ENCODE measurements at places on chromosomes 7 and 10. TPM values are rescaled to one million over a fixed set of nuclear protein-coding genes. Genes with fewer than 3 reads are reported as not detected.

Gene GPR158
- not detected for total RNA-seq

Gene MDH2
- 161 TPM for total RNA-seq

Gene GHRHR
- total RNA-seq: not detected

Gene DGKI
- total RNA-seq: 0.91 TPM

Gene IKZF1
- total RNA-seq: 404 TPM

Gene SH2D4B
- 0.13 TPM for total RNA-seq

DNA sequence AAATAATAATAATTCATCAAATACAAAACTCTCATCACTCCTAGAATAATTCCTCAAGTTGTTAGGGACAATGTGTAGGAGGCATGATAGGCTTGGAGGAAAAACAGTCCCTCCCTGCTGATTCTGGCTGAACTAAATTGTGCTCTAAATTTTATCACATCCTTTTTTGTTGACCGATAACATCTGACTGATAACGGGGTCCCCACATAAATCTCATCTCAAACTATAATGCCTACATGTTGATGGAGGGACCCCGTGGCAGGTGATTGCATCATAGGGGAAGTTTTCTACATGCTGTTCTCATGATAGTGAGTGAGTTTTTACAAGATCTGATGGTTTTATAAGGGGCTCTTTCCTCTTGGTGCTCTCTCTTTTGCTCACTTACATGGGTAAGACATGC is 1043.5 kb upstream of the SORCS1 start:
- DNase-seq: no peak

DNA sequence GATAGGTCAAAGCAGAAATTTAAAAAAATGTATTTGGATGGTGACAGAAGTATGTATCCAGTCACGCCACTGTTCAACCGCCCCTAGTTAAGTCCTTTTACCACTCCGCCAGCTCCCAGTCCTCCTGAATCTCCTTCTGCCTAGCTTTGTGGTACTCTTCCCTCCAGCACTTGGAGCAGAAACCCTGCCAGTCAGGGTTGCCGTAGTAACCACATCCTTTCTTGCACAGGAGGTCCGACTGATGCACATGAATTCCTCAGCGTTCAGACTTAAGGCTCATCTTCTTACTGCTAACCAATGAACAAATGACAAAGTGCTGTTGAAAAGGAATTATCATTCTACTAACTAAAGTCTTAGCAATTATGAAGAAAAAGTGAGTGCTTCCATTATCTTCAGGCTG is 175.3 kb upstream of the KCTD7 start:
- DNase-seq: no peak

GRCh38 chr10:130028465-130028819 is 64.4 kb upstream of the EBF3 start:
- no peak for DNase-seq

- no peak for DNase-seq
Measured at GRCh38 chr10:125123476-125124114, 36.8 kb downstream of the CTBP2 start.

GRCh38 chr10:45421221-45422097 is 47.4 kb downstream of the ALOX5 start:
- peak; percentile 64 for DNase-seq

GRCh38 chr7:66639773-66640172 is 11.1 kb downstream of the KCTD7 start:
- no peak for DNase-seq

DNA sequence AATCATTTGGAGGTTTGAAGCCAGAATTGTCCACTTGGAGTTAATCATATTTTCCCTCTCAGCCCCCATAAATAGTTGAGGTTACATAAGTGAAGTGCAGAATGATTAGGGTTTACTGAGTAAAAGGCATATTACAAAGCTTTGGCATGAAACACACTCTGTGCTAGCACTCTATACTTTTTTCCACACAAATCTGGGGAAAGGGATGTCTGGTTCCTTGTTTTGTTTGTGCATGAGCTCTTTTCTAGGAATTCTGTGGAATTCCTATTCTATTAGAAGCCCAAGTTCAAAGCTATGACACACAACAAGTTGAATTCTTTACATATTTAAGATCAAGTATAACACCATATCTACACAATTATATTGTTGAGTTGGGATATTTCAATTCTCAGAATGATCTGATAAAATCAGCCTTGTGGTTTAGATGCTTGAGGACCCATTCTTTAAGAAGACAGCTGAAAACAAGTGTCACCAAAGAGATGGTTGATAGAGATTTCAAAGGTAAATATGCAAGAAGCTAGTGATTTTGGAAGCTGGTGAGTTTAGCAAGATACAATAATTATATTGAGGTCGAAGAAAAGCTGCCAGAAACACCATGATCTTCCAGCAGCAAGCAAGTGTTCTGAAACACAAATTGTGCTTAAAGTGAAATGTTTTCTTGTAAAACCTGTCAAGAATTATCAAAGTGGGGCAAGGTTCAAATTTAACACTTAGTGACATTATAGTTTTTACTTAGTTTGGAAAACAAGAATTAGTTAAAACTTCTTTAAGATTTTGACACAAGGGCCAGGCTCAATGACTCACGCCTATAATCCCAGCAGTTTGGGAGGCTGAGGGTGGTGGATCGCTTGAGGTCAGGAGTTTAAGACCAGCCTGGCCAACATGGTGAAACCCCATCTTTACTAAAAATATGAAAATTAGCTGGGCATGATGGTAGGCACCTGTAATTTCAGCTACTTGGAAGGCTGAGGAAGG is 122.6 kb downstream of the INHBA start:
- no peak for DNase-seq

DNA sequence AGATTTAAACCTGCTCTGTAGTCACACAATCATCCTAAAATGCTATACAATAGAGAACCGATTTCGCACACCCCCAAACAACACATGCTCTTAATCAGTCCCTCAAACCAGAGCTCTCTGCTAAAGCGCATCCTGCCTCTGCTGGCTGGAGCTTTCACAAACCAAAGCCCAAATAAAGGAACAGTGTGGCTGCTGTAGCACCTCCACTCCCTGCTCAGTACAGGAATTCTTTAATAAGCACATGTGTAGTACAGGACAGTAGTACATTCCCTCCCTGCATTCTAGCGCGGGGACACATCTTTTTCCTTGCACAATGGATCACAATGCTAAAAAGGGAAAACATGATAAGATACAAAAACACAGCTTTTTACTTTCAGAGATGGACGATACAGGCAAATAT is 684.6 kb downstream of the MAGI2 start:
- no peak for DNase-seq

- DNase-seq: no peak
Measured at GRCh38 chr10:88466786-88467185, 116.3 kb downstream of the RNLS start.

GRCh38 chr7:17725821-17726220 is 214.5 kb downstream of the SNX13 start:
- no peak for DNase-seq

DNA sequence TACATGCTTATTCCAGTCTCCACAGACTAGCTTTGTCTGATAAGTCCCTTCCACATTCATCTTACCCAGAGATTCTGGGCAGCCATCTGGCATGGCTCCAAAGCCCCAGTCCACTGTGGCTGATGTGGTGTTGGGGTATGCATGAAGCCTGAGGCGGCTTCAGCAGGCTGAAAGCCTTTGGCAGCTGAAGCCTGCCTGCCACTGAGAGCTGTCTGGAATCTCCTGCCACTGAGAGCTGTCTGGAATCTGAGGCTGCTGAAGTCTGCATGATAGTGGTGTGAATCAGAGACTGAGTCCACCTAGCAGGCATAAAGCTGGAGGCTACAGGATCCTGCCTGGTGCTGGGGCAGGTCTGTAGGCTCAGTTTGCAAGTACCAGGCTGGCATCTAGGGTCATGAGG is 87.1 kb downstream of the DYNC1I1 start:
- DNase-seq: no peak

DNA sequence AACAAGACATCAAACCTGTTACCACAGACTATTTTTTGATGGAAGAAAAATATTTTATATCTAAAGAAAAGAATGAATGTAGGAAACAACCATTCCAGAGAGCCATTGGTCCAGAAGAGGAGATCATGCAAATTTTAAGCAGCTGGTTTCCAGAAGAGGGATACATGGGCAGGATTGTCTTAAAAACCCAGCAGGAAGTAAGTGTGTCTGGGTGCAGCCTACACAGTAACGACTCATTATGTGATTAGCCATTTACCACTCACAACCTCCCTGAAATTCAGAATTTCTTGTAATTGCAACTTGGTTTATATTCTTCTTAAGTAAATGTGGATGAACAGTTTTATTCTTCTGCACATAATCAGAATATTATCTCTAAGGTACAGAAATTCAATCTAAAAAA is 46.2 kb downstream of the NOC3L start:
- no peak for DNase-seq

DNA sequence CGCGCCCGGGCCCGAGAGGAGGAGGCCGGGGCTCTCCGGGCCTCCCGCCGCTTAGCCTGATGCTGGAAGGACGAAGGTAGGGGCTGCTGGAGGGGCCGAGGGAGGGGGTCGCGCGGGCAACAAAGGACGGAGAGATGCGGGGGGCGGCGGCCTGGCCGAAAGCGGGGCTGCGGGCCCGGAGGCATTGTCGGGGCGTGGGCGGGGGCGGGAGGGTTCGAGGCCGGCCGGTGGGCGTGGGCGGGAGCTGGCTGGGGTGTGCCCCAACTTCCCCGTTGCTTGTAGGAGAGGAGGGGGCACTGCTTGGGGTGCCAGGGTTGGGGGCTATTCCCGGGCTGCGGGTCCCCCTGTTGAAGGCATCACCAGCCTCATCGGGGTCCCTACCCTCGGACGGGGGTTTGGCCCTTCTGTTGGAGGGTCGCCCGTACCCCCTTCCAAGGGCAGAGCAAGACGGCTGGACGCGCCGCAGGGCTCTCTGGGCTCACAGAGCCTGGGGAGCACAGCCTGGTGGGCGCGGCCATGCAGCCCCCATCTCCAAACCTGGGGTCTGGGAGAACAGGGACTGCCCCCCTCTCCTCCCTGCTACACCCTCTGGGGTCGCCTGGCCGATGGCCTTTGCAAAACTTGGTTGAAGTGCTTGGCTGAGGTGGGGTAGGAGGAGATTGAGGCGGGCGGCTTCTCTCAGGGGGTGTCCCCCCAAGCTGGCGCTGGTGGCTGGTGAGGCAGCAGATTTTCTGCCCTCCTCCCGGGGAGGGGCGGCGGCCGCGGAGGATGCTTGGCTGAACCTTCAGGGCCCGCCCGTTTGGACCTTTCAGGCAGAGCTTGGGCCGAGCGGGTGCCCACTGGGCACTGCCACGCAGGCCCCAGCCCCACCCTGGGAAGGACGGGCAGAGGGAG is 699 bp downstream of the CLIP2 start:
- no peak for DNase-seq

DNA sequence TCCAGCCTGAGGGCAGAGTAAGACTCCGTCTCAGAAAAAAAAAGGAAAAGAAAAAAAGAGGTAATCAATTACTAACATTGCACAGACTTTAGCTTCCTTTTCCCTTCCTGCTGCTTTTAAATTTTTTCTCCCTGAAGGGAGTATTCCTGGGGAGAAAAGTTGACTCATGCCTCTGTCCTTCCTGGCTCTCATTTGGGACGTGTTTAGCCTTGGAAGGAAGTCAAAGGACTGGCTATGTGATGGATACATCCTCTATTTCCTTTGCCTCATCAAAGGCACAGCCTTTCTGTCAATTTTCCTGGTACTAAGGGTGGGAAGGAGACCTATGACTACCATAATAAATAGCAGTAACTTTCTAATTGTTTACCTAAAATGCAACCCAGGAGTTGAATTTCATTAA is 77.6 kb downstream of the ITGA8 start:
- DNase-seq: no peak

DNA sequence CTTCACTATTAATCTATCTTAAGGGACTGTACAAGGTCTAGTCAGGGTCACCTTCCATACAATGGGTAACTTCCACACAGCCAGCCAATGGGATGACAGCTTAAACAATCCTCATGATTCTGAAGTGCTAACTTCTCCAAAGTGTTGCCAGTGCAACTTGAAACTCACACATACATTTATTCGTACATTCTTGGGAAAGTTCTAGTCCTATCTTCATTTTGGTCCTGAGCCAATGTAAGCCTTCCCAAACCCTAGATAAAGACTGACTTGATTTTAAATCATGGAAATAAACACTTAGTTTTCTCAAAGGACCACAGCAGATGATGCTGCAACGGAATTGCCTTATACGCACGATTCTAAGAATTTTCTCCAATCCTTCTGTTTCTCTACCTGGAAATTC is 117.5 kb upstream of the COL1A2 start:
- no peak for DNase-seq

DNA sequence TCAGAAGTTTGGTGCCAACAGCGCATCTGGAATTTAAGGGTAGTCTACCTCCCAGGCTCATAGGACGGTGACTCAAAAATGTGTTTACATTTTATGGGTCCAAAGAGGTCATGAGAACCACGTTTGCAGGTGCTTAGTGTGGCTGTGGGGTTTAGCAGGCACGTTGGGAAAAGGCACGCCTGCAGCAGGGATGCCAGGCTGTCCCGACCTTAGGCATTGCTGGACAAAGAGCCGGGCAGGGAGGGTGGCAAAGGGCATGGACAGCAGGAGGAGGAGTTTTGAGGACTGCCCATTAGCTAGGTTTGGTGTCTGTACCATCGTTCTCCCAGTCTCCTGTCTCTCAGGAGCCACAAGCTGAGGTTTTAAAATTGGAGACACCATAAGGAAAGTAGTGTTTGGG is 104.4 kb downstream of the TRRAP start:
- no peak for DNase-seq

DNA sequence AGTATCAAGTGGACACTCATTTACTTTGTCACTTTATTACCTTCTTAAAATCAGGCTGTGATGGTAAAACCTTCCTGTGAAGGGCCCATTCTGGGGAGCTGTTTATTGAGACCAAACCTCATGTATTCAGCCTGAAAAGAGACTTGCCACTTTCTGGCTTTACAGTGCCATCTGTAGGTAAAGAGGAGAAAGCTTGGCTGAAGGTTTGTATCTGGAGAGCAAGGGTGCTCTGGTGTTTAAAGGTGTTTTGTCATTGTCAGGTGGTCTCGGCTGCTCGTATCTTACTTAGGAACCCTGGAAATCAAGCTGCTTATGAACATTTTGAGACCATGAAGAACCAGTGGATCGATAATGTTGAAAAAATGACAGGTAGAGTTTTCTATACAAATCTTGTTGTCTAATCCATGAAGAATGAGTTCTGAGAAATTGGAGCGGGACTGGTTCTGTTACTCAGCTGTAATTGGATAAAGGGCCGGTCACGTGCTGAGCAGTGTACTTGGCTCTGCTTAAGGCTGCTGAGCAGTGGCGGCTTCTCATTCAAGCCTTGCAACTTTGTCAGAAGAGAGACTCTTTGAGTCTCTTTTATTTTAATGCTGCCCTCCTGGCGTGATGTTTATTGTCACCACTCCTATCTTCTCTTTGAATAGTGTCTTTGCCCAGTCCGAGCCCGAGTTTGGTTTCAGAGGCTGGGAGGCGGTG is 46.9 kb downstream of the AP3M1 start:
- DNase-seq: no peak

- DNase-seq: no peak
Measured at GRCh38 chr7:1708596-1709251, 38.6 kb downstream of the ELFN1 start.

GRCh38 chr7:128944487-128945236 is 6.9 kb downstream of the IRF5 start:
- no peak for DNase-seq

All from activated CD4-positive, alpha-beta memory T cell treated with anti-CD3 and anti-CD28 coated beads, Interleukin-2, amount 10 ng/mL, durations not matched to agents 7 days and 5 days (primary cell).